Tibial artery (tissue), 4 donors: ENCODE measurements at places on chromosomes 16 and 17.

DNA sequence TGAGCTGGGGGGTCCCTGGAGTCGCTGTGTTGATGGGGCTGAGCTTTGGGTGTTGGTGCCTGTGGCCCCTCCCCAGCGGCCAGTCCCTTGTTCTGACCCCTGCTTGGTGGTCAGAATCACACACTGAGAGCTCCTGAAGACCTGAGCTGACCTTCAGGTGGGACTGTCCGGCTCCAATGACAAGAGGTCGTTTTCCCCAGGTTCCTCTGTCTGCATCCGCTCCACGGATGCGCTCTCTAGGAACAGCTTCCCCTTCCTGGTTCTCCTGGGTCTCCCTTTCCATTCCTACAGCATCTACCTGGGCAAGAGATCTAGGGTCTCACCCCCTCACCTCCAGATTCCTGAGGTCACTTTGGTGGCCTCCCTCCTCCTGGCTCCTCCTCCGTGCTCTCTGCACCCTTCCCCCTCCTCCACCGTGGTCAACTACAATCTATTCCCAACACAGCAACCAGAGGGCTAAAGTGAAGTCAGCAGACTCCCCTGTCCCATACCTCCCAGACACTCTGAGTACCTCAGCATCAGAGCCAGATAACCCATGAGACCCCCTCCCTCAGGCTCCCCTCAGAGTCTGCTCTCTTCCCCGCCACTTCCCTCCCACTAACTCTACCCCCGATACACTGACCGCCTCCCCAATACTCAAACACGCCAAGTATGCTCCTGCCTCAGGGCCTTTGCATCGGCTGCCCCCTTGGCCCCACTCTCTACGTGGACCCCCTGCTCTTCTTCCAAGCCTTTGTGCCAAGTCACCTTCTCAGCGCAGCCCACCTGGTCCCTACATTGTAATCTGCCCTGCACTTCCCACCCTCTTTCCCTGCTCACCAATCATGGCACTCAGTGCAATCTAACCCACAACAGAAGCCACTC is 9.0 kb upstream of the SEC14L5 start:
- DNase-seq: no peak

GRCh38 chr16:5516115-5516514 is 418.5 kb upstream of the EEF2KMT start:
- no peak for DNase-seq

DNA sequence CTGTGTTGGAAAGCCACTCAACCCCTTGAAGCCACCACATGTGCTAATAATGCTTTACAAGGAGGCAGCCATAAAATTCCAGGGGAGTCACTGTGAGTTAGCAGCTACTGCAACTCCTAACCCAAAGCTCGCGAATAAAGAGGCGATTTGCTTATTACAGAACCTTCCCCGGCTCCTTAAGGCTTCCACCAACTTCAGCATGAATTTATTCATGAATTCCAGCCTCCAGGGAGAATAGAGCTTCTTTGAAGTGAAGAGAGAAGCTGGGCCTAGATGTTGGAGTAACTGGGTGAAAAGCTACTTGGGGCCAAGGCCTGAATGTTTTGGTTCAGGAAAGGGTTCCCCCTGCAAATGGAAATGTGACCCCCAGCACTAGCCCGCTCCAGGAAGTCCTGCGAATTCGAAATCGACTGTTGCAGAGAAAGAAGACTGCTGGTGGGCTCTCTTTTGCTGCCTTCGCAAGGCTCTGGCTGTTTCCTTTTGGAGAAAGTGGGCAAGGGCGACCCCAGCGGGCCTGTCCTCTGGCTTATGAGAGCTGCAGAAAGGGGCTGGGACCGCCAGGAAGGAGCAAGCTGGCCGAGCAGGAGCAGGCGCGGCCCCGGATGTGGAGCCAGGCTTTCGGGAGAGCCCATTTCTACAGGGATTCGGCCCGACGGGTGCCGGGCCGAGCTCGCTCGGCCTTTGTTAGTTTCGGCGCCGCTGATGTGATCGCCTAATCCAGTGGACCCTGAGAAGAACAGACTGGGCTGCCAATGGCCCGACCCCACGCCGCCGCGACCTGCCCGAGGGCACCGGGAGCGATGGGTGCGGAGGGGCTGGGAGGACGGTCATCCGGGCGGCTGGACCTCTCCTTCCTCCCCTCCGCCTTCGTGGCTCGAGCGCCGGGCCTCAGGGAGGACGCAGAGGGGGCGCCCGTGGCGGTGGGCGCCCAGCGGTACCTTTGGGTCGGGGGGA is 7.6 kb downstream of the CBX8 start:
- no peak for DNase-seq

DNA sequence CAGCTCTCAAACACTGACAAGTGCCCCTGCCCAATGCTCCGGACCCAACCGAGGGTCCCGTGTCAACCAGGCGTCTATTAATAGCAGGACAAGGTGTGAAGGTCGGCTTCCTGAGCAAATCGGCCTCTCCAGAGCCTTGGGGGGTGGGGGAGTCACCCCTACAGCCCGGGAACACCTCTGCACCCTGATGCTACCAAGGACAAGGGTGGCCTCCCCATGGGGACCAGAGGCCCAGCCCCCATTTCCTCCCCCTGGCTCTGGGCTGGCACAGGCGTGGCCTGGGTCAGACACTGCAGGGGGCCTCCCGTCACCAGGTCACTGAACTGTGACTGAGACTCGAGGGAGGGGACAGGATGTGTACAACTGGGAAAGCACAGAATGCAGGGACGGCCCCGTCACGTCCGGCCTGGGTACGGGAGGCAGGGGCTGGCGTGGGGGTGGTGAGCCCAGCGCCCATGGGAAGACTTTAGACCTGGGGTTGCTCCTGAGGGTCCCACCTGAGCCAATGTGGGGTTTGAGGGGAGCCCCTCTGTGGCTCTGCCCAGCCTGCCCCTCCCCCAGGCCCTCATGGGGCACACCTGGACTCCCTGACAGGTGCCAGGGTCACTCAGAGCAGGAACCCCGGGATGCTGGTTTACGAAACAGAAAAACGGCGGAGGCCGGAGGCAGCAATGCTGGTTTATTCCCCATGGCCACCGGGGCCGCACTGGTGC is 579 bp upstream of the CYBA start:
- DNase-seq: no peak
